ENCODE measurements at places on chromosomes 6 and 20.

- no peak for DNase-seq
These were observed 38.5 kb downstream of the DLGAP4 start for GRCh38 chr20:36344517-36345132.

GRCh38 chr6:143753678-143754077 is 75.9 kb downstream of the PHACTR2 start:
- DNase-seq, result no peak

GRCh38 chr20:1777476-1777820 is 117.8 kb upstream of the SIRPA start:
- DNase-seq, result no peak

DNA sequence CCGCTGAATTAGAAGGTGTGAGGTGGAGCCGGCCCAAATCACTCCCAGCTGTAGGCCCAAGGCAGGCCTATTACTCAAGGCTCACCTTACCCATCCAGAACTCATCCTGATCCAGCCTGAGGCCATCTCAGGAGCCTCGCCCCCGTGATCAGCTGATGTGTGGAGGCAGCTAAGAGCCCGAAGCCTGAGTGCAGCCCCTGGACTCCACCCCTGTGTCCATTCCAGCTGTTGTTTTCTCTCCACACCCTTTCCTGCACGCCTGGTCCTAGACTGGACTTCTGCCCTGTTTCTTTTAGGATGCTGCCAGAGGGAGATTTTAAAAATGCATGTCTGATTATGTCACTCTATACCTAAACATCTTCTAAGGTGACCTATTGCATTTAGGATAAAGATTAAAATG is 124.7 kb upstream of the SUPT3H start:
- DNase-seq, result no peak

DNA sequence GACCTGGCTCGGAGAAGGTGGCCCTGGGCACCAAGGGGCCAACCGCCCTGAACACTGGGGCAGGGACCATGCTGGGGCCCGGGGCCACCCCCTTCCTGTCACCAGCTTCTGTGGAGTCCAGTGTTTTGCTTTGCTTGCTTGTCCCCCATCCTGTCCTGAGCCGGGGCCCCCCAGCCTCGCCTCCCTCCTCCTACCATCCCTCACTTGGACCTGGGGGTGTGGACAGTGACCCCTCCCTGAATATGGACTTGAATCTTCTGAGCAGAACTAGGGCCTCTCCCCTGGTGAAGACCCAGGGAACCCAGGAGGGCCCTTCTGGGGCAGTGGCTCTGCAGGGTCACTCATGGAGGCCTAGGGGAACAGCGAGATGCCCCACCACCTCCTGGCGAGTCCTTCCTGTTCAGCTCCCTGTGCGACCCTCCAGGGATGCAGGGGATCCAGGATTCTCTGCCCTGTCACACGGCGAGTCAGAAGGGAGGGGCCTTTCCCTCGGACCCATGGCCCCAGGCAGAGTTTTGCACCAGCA is 41.6 kb downstream of the VSTM2L start:
- no peak for DNase-seq

DNA sequence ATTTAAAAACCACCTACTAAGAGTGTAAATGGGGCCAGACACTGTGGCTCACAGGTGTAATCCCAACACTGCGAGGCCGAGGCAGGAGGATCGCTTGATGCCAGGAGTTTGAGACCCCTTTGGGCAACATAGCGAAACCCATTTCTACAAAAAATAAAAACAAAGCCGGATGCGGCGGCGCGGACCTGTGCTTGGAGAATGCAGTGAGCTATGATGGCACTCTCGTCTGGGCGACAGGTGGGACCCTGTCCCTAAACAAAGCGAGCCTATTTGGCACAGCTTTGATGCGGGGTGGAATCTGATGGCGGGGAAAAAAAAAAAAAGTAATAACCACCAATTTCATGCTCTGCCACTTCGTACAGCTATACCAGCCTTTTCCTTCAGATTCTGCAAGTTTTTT is 1.1 kb downstream of the TCP1 start:
- no peak for DNase-seq

Data from activated CD4-positive, CD25-positive, alpha-beta regulatory T cell treated with anti-CD3 and anti-CD28 coated beads, Interleukin-2, amount 50 U/mL, for 16 hours (primary cell).